ENCODE measurements at places on chromosomes 3 and 15.

GRCh38 chr3:14317057-14317553 is 85.3 kb upstream of the SLC6A6 start:
- DNase-seq: no peak

- no peak for DNase-seq
These were observed 107.1 kb downstream of the LPP start for GRCh38 chr3:188261011-188261410.

- no peak for DNase-seq
These were observed 453.8 kb downstream of the RAP2B start for GRCh38 chr3:153615863-153616262.

DNA sequence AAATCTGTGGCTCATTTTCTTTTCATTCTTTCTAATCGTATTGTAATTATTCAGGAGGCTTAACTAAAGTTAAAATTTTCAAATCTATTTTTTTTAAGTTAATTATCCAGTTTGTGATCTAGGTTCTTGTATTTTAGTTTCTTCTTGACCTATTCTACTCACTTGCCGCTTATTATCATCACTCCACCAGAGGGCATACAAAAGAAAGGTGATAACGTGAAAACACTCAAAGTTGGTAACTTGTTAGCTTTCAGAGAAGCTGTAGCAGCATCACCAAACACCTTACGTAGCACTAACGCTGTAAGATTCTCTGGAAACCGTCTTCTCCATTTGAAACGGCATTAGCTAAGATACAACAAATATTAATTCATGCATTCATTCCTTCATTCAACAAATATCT is 4.8 kb downstream of the GNB4 start:
- DNase-seq: no peak

- DNase-seq: no peak
These were observed 10.4 kb downstream of the ARMC8 start for GRCh38 chr3:138197524-138197923.

DNA sequence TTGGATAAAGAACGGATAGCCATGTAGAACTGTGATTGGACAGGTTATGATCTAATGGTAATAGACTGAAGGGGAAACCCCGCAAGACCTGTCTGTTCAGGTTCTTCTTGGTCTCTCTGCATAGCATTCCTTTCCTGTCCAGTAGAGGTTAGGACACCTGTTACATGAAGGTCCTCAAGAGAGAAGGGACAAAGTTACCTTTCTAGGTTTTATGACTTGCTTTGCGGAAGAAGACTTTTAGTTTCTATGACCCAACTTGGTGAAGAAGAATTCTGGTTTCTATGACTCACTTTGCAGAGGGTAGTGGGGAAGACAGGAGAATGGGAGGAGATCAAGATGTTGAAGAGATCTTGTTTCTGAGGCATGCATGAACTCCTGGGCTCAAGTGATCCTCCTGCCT is 97.9 kb upstream of the C3orf80 start:
- no peak for DNase-seq

DNA sequence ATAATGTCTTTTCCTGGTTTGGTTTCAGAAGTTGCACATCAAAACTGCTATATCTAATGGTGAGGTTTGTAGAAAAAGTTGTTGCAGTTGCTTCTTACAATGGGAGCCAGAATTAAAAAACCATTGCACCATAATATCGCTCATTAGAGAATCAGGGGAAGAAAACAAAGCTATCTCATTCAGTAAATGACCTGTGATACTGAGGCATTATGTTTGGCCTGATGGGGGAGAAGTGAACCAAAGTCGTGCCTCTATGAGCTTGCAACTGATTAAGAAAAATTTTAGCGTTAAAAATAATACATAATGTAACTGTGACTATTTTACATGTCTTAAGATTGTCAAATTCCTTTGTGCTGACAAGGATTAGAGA is 60.2 kb upstream of the ARHGEF26 start:
- DNase-seq: no peak

- DNase-seq: no peak
These were observed 33.9 kb downstream of the DENND4A start for GRCh38 chr15:65758242-65758641.

DNA sequence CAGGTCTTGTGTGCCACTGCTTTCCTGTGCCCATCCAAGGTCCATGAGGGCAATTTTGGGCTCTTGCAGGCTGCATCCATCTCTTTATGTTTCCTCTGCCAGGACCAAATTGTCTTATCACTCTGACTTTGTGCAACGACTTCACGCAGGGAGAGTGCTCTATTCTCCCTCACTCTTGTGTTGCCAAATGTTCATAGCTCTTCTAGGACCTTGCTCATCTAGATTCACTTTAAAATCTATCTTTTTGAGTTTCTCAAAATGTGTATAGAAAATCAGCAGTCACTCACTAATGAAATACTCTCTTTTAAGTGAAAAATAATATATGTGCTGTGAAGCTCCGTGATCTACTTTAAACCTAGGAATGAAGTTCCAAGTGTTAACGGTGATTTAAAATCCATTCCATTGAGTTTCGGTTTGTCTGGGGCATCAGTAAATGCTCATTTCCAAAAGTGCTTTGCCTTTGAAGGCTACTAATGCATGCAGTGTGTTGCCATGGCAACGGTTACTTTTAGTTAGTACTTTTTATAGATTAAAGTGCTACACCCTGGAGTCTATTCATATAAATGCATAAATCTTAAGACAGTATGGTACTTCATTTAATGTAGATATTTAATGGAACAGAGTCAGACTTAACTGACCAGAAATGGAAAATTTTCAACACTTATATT is 46.6 kb upstream of the GOLGA8J start:
- no peak for DNase-seq

- no peak for DNase-seq
These were observed 30.4 kb downstream of the VGLL3 start for GRCh38 chr3:86960550-86960949.

DNA sequence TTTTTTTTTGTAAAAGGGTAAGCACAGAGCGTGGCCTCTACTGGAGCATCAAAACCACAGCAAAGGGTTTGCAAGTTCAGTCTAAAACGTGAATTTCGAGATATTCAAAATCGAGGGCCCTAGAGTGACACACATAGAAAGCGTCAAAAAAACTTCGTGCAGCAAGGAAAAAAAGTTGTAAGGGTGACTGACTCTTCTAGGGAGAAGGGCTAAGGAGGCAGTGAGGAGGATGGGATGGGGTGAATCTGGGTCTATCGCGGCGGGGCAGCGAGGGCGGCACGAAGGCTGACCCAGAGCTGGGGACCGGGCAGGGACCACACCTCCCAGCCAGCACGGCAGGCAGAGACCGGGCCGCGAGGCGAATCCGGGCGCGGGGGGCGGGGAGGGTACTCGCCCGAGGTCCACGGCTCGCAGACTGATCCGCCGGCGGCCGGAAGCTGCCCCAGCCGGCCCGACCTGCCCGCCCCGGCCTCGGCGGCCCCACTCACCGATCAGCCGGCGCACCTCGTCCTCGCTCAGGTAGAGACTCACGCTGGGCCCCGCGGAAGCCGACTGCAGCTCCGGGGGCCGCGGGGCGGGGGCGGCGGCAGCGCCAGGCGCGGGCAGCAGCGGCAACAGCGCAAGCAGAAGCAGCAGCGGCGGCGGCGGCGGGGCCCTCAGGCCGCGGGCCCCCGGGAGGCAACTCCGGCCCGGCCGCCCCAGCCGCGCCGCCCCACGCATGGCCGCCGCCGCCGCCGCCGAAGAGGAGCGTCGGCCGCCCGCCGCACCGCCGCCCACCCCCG is 533 bp downstream of the RYK start:
- peak; percentile 60 for DNase-seq

DNA sequence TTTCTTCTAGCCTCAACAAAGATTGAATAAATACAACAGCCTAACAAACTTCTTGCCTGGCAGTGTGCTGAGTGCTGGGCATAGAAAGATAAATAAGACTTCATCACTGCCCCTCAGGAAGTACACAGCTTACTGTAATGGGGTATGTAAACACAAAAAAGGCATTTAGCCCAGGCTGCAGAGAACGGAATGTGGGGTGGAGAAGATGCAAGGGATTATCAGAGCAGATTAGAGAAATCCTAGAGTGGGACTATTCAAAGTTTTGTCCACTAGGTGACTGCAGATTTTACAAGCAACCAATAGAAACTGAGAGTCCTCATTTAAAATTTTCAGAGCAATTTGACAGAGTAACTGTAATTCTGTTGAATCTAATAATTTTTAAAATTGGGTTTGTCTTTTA is 35.4 kb upstream of the TSC22D2 start:
- no peak for DNase-seq

DNA sequence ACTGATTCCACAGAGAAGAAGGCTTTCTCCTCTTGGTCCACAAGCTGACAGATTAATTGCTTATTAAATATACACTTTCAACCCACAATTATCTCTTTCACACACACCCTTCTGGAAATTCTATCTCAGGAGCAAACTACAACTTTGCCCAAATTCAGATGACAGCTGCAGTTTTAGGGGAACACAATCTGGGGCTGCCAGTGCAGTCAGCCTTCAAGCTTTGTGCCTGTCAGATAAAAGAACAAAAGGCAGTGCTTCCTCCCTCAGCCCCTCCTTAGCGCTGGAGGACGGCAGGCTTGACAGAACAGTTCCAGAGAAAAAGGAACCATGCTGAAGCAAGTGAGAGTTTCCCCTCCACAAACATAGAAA is 99.6 kb downstream of the TMCC1 start:
- no peak for DNase-seq

- DNase-seq: no peak
These were observed 618 bp downstream of the PARL start for GRCh38 chr3:183884097-183884426.

DNA sequence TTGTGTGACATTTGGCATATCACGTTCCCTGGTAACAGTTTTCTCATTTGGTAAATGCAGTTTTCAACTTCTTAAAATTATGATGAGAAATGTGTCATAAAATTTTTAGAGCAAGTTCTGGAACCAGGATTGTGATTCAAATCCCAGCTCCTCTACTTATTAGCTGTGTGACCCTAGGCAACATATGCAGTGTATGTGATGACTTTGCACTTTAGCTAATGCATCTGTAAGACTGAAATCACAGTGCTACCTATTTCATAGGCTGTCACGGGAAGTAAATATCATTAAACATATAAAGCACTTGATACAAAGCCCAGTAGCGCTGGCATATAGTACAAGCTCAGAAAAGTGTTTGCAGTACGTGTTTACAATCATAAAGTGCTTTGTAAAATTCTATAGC is 419.4 kb downstream of the GRM7 start:
- no peak for DNase-seq

GRCh38 chr15:78405336-78405924 is 32.6 kb upstream of the IREB2 start:
- DNase-seq: no peak

GRCh38 chr3:58573640-58574039 is 3.6 kb downstream of the FAM107A start:
- DNase-seq: no peak

DNA sequence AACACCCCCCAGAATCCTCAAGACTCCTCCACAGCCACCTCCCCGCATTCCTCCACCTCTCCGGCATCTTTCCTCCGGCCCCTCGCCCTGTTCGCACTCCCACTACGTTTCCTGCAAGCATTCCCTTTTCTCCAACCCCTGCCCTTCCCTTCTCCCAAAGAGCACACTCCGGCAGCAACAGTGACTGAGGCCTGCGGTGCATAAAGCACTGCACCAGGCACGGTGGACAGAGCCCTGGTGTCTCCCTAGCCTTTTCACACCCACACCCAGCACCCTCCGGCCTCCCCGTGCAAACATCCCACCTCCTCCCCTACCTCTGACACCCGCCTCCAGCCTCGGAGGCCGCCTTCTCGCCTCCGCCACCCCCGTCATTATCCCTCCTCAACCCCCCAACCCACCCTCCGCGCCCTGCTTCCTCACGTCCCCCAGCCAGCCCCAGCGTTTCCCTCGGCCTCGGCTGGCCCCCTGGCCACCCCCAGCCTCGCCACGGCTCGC is 577 bp downstream of the ZNF148 start:
- DNase-seq: peak; percentile 56

DNA sequence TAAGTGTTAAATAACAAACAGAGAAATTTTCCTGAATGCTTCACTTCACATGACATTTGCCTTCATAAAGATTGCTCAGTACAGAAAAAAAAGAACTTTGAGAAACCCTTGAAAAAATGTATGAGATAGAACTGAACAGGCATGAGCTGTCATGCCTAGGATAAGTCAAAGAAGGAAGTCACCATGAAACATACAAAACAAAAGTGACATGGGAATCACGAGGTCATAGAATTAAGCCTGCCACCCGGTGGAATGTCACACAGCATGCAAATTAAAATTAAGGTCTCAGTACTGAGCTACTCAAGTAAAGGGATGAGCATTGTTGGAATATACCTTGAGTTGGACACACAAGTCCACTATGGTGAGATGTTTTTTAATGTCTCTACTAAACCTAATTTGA is 652.5 kb upstream of the NECTIN3 start:
- DNase-seq: no peak

GRCh38 chr3:172564499-172564898 is 41.3 kb upstream of the TNFSF10 start:
- no peak for DNase-seq

DNA sequence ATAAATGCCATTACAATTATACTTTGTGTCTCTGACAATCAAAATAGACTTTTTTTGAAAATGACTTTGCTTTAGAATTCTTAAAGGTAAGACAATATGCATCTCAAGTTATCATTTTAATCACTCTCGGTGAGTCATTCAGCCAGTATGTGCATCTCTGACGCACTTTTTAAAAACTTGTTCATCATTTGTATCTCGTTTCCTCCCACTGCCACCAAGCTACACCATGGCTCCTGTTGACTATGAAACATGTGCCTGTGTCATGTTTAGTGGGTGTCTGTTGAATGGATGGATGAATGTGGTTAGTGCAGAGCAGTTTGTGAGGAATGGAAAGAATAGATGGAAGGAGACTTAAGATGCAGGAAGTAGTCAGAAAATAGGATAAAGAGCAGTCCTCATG is 68.6 kb downstream of the ARPP21 start:
- DNase-seq: no peak

GRCh38 chr15:66701422-66702034 is 508 bp upstream of the SMAD6 start:
- DNase-seq: peak; percentile 44

DNA sequence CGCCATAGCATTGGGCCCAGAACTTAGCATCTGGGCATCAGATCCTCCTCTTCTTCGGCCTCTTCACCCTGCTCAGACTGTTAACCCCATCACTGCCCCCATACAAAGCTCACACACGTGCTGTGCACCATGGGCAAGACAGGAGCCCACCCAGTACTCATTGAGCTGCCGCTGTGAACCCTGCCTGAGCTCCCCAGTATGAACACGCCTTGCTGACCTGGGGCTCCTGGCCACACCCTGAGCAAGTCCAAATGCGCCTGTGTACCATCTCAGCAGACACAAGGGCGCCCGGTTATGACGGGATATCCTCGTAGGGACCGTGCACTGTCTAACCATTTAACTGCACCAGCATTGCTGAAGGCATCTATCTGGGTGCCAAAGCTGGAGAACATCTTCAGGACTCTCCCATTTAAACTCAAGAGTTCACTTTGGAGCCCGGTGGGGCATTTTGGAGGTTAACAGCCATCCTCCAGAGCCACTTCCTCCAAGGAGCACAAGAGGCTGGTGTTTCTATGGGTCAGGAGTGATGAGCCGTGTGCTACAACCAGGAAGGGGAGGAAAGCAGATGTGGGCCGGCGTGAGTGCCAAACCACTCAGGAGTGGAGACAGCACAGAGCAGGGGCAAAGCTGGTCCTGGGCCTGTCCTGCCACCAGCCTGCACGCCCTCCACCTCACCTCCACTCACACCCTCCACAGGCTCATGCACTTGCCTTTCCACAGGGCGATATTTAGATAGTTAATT is 12.1 kb downstream of the PRR23E start:
- no peak for DNase-seq

All from activated CD4-positive, CD25-positive, alpha-beta regulatory T cell treated with anti-CD3 and anti-CD28 coated beads, Interleukin-2, amount 50 U/mL, for 72 hours (primary cell).